NCI-H82 (cell line): ENCODE measurements at places on chromosomes 16 and 17.

GRCh38 chr17:17075125-17075781 lies 33.0 kb downstream of the MPRIP start:
- no peak for DNase-seq

- no peak for DNase-seq
These were observed 14.3 kb downstream of the HOXB4 start for GRCh38 chr17:48563867-48564187.

GRCh38 chr16:75264999-75265910 lies 13.8 kb upstream of the BCAR1 start:
- DNase-seq, result peak; percentile 31

DNA sequence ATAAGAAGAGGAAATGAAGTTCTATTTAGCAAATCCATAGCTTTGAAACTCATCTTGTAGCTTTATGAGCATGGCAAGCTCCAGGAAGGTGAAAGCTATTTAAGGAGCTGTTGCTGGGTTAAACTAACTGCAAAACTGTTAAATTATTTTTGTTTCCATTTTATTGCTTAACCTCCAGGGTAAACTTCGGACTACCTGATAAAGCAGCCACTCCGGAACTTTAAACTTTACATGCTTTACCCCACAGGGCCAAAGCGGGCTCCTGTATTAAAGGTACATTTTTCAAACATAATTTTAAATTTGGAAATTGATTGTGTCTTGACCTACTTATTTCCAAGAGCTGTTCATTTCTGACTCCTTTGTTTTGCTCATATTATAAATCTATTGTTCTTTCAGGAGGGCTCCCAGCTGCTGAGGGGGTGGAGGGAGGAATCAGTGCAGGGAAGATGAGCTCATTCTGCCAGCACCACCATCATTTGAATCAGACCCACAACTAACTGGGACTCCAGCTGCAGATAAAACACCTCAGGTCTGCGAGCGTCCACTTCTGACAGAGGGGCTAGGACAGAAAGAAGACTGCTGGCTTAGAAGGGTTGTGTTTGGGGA lies 157.9 kb downstream of the IRX3 start:
- no peak for DNase-seq

- DNase-seq, result peak; percentile 19
These were observed 2.3 kb upstream of the NUDT16L1 start for GRCh38 chr16:4690946-4691665.

DNA sequence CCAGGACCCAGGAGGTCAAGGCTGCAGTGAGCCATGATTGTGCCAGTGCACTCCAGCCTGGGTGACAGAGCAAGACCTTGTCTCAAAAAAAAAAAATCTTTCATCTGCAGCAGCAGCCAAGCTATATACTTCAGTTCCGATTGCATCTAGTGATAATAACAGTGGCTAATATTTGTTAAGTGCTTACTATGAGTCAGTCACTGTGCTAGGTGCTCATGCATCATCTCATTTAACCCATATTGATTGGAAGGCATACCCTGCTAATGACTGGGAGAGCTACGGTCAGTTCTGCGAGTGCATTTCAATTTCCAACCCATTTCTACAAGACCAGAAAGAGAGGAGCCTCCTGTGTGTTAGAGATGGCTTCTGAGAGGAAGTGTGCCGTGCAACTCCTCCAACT lies 7.7 kb upstream of the TUBG2 start:
- DNase-seq, result no peak

GRCh38 chr17:68698746-68699145 lies 97.6 kb upstream of the FAM20A start:
- no peak for DNase-seq

- no peak for DNase-seq
These were observed 7.6 kb downstream of the SNN start for GRCh38 chr16:11675561-11676511.

DNA sequence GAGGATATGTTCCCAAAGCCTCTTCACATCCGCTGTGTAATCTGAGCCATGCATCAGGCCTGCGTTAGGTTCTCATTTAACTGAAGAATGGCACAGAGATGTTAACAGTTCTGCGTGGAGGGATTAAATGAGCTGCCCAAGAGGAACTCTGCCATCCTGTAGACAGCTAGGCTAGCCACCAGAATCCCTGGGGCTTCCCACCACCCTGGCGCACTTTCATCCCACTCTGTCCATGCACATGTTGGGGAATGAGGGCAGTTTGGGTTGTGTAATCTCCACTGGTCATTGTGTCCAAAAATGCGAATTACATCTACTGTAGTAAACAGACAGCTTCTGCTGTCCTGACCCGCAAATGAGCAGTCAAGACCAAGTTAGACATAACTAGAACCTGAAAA lies 1.0 kb upstream of the GLG1 start:
- DNase-seq, result peak; percentile 29
